Activated T-helper 2 cell treated with anti-CD3 and anti-CD28 coated beads, Interferon-gamma antibody, Interleukin-2, Interleukin-4, amounts not matched to agents 10 μg/mL and 5 μg/mL and 100 μg/mL, durations not matched to agents 14 hours and 24 hours and 36 hours (primary cell): ENCODE measurements at places on chromosomes 3 and 15. TPM values are rescaled to one million over a fixed set of nuclear protein-coding genes. Genes with fewer than 3 reads are reported as not detected.
A peak's percentile ranks its signal among the peaks of the same experiment; 100 is the strongest.

DNA sequence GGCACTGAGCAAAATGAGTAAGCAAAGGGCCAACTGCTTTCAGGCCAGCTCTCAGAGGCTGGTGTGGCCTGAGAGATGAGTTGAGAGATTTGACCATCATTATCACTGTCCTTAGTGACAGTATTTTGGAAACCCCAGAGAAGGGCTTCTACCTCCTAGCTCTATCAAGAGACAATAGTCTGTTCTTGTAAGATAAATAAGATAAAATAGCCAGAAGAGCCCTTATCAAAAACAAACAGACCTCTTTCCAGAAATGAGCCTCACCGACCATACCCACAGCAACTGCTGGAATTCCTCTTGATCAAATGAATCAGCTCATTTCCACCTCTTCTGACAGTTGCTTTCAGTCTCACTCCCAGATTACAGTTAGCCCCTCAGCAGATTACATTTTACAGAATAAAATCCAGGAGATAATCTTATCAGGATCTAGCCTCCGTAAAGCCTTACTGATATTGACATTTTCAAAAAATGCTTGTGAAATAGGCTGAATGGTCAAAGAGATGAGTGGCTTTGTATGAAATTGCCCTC lies 4.5 kb downstream of the HDC start:
- peaks cover 5% of the 10 kb centered on the region for H3K36me3 ChIP-seq
- H3K4me3 ChIP-seq = peak overlapping the region; percentile 64
- no peak for DNase-seq
- peak overlapping the region; percentile 98 for H3K27ac ChIP-seq
- no peaks in the 10 kb centered on the region for H3K27me3 ChIP-seq
- H3K4me1 ChIP-seq = peaks cover 76% of the 10 kb centered on the region

Gene CAMK1
- total RNA-seq = 113 and 116 TPM in 2 replicates

Gene OR5K2
- total RNA-seq = not detected in 2 replicates

DNA sequence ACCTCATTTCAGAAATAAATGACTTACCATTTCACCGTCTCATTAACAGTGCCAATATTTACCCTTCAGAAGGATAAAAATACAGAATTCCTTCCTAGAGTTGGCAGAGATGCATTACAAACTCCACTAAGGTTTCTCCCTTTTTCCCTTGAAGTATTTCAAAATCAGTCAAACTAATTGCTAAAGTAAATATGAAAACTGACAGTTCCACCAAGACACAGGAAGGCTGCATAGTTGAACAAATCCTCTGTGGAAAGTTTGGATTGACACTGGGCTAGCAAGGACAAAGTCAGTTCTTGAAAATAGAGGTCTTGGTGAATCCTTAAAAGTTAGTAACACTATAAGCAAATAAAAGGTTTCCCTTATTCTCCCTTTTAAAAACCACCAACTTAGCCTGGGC lies 34.5 kb downstream of the DCP1A start:
- H3K27me3 ChIP-seq = no peaks in the 10 kb centered on the region
- no peak overlapping the region for H3K4me3 ChIP-seq
- no peaks in the 10 kb centered on the region for H3K4me1 ChIP-seq
- no peak overlapping the region for H3K27ac ChIP-seq
- H3K36me3 ChIP-seq = peaks cover 44% of the 10 kb centered on the region

GRCh38 chr3:181328346-181328745 lies 338.8 kb upstream of the DNAJC19 start:
- H3K36me3 ChIP-seq = no peaks in the 10 kb centered on the region
- H3K4me3 ChIP-seq = no peak overlapping the region
- no peaks in the 10 kb centered on the region for H3K27me3 ChIP-seq
- DNase-seq = no peak
- no peaks in the 10 kb centered on the region for H3K4me1 ChIP-seq
